Stimulated activated CD4-positive, alpha-beta T cell treated with anti-CD3 and anti-CD28 coated beads, TNF-alpha, amount 100 ng/mL, for 4 hours (primary cell): ENCODE measurements at places on chromosomes 7 and 10.

DNA sequence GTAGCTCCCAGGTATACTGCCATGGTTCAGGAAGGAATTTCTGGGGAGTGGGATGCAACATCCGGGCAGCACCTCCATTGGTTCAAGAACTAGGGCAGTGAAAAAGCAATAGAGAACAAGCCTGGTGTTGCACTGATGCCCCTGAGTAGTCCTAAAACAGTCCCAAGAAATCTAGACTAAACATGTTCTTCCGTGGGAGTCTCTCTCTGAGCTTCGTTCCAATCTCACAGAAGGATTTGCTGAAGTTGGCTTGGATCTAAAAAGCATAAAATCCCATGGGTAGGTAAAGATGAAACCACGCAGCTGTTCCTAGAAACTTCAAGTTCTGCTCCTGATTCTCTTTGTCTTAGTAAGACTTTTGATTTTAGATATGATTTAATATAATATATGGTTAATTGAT, 154.5 kb downstream of the PLXDC2 start:
- no peak for DNase-seq

- no peak for DNase-seq
These were observed 17.3 kb downstream of the KDM7A start for GRCh38 chr7:140159497-140159896.

GRCh38 chr7:121102619-121103018, 114.1 kb downstream of the CPED1 start:
- no peak for DNase-seq

GRCh38 chr10:422241-422640, 267.2 kb downstream of the DIP2C start:
- DNase-seq, result no peak

DNA sequence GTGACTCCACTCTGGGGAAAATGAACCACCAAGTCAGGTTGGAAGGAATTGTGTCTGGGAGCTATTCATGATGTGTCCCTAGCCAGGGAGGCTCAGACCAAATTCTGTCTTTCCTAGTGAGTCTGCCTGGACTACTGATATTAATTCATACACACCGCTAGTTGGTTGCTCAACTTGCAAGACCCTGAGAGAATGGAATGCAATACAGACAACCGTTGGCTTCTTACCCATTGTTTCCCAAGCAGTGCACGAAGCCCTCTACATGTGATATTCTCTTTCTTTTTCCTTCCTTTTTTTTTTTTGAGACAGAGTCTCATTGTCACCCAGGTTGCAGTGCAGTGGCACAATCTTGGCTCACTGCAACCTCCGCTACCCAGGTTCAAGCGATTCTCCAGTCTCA, 19.4 kb upstream of the SRGN start:
- no peak for DNase-seq

- no peak for DNase-seq
These were observed 1.9 kb upstream of the GAL3ST4 start for GRCh38 chr7:100170101-100170897.

GRCh38 chr7:37449621-37450020, 957 bp upstream of the ELMO1 start:
- no peak for DNase-seq

DNA sequence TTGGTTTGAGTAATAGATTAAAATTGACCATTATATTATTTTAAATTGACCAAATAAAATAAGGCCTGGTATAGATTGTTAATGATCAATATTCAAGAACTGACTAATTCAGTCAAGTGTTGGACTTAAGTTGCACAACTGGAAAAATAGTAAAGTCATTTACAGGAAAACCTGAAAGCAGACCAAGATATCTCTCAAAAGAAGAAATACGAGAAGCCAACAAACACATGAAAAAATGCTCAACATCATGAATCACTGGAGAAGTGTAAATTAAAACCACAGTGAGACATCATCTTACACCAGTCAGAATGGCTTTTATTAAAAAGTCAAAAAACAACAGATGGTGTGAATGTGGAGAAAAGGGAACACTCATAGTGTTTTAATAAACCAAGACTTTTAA, 80.4 kb upstream of the MALRD1 start:
- DNase-seq, result no peak

DNA sequence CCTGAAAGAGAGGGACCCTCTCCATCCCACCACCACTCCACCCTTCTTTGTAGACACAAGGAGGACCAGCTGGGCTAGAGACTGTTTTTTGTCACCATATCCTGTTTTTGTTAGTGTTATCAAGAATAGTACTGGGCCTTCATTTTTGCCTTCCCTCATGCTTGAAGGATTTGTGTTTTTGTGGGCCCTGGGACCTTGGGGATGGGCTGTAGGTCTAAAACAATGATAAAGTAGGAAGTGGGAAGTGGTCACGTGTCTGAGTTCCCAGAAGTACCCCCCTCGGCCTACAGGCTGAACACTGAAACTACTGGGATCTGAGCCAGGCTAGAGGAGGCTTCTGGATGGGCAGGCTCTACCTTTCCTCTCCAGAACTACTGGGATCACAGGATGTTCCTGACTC, 8.9 kb downstream of the AGFG2 start:
- no peak for DNase-seq

GRCh38 chr7:105675934-105676371, 94.7 kb upstream of the EFCAB10 start:
- DNase-seq, result no peak

DNA sequence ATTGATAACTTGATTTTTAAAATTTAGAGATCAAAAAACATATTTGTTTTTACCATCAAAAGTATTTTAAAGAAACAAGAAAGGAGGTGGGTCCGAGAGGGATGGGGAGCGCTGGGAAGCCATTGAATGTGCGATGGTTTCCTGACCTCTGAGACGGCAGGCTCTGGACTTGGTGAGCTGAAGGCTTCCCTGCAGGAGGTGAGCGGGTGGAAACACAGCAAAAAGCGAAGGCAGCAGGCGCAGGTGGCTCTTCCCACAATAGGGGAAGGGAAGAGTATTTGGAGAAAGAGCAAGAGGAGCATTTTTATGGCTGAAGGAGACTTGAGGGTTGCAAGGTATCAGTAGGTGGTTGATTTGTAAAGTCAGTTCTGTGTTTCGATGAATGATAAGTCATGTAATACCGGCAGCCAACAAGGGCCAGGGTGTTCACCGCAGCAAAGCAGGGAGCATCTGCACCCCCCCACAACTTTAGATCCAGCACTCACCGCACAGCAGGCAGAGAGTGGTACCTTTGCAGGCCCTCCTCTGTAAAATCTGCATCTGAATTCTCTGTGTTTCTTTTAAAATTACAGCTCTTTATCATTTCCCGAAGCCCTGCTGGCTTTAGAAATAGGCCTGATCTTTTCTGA, 10.5 kb downstream of the C10orf53 start:
- DNase-seq, result no peak

- DNase-seq, result no peak
These were observed 8.8 kb upstream of the SLC25A28 start for GRCh38 chr10:99628923-99629624.

DNA sequence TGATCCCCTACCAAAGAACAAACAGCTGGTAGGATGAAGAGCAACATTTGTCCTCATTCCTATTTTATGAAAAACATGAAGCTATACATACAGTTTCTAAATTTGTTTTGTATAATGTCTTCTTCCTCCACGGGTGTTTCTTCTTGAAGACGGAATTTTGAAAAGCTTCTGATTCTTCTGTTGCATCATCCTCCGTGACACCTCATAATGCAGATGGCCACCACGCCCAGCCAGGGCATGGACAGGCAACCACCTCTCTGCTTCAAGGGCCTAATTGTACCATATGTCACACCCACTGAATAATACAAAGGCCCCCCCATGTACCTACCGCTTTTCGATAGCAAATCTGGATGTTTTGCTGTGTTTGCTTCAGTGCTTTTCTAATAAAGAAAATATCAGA, at the start of gene SUN3:
Gene SUN3 (minus strand): TSS at position 170 of the 400 bp plus-strand sequence. CDS start 169 bp downstream, at position 1.
- no peak for DNase-seq

GRCh38 chr10:130044067-130045061, 66.3 kb downstream of the C10orf143 start:
- DNase-seq, result no peak

- no peak for DNase-seq
These were observed 302.2 kb downstream of the PTPRN2 start for GRCh38 chr7:158285383-158285770.
